ENCODE measurements at places on chromosomes 11 and 22.

DNA sequence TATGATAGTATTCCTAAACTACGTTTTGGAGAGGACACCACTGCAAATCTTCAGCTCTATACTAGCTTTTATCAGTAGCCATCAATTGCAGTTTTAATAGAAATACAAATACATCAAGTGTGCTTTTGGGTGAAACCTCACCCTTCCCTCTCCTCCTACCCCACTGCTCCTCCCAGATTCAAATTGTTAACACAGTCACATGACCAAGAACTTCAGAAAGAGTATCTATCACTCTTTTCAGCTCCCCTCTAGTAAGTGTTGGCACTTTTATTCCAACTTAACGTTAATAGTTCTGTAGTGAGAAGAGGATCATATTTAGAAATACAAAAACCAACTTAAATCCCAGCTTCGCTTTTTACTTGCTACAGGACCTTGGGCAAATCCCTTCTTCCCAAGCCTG, 17.0 kb downstream of the RRAS2 start:
- no peak for DNase-seq

- no peak for DNase-seq
These were observed at the start of gene SOX6 for GRCh38 chr11:16356057-16356760. Gene SOX6 (minus strand): TSS chr11:16356546. CDS start chr11:16341248, 15,298 bp downstream.

DNA sequence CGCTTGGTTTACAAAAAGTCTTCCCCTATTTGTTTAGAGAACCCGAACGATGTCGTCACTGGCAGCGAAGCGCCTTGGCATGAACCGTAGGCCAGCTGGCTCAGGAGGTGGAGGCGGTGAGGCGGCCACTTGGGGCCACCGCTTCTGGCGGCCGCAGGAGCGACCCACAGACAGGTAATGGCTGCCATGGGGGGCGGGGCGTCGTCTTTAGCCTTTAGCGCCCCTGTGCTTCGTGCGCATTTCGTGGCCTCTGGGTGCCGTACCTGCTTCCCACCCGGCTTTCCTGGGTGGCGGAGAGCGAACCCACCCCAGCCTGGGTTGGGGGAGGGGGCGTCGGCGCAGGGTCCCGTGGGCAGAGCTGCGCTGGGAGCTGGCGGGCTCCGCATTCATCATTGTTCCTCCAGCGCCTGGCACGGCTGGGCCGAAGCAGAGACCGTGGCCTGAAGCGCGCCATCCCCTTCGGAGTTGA, 469 bp upstream of the OSBP2 start:
- peak; percentile 35 for DNase-seq

DNA sequence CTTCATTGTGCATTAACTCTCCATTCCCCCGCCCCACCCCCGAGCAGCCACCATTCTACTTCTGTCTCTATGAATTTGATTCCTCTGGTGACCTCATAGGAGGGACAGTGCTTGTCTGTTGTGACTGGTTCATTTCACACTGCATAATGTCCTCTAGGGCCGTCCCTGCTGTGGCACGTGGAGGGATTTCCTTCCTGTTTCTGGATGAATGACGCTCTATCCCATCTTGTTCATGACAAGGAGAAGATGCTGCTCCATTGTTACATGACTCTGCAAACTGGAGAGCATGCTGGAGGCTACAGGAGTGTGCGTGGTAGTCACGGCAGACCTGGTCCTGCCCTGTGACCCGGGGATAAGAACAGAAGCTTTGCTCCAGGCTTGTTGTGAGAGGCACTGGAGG, 61.3 kb downstream of the RTL6 start:
- no peak for DNase-seq

GRCh38 chr11:1654388-1655167, 25.0 kb downstream of the KRTAP5-5 start:
- no peak for DNase-seq

GRCh38 chr11:116851626-116852025, 14.2 kb upstream of the APOA1 start:
- no peak for DNase-seq

DNA sequence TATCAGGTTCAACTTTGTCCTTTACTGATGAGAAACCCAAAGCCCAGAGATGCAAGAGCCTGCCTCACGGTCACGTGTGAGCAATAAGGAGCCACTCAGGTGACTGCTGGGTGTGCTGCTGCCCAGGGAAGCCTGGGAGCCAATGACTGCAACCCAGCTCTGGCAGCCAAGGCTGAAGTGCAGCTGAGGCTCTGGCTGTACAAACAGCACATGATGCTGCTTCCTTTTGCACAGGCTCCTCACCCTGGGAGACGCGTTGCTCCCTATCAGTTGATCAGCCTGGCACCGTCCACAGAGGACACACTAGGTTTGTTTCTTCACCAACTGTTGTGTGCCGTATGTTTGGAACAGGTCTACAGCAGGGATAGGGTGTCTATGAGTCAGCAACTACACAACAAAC, 168.7 kb downstream of the EFCAB6 start:
- DNase-seq = no peak

- no peak for DNase-seq
These were observed 375.1 kb downstream of the BUD13 start for GRCh38 chr11:116397602-116398084.

- DNase-seq = no peak
These were observed 12.8 kb upstream of the PTPN5 start for GRCh38 chr11:18804199-18804999.

DNA sequence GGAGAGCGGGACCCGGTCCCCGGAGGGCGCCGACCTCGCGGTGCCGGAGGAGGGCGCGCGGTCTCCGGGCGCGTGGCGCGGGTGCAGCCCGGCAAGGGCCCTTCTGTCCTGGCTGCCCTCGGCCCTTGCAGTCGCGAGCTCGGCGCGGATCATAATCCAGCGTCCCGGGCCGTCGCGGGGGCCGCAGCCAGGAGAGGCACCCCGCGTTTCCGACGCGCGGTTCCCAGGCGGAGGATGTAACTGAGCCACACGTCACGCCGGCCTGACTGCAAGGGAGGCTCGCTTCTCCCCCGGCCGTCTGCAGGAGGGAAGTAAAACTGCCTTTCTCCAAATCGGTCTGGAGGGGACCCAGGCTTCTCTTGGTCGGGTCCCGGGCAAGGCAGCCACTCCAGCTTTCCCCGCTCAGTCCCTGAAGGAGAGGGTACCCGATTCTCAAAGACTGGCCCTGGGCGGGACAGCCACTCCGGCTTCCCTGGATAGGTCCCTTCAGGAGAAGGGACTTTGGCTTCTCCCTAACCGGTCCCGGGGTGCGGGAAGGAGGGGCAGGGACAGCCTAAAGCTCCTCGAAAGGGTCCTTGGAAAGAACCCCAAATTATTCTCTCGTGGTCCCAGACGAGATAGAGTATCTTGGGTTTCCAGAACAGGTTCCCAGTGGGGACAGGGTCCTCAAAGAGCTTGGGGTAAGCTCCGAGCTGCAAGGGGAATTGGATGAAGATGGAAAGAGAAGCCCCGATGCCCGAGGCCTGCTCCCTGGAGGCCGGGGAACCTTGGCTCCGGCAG, 836 bp downstream of the SPON1 start:
- peak; percentile 34 for DNase-seq

GRCh38 chr11:104332110-104332509, 168.2 kb upstream of the PDGFD start:
- DNase-seq = no peak

- DNase-seq = no peak
These were observed 8.6 kb downstream of the ARAP1 start for GRCh38 chr11:72743321-72744221.

DNA sequence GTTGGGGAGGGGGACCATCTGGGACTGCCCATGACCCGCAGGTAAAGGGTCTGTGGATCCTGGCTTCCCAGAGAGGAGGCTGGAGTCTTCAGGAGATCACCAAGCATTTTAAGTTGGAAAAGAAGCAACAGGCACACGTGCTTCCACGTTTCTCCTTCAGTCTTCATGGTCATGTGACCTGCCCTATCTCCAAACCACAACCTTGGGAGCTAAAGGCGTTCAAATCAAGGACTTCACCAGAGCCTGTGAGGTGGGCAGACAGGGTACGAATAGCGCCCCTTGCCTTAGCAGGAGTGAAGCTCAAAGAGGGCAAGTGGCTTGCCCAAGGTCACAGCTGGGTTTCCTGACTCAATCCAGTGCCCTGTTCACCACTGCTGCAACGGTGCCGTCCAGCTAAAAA, 6.7 kb downstream of the TMEM184B start:
- DNase-seq = peak; percentile 37

DNA sequence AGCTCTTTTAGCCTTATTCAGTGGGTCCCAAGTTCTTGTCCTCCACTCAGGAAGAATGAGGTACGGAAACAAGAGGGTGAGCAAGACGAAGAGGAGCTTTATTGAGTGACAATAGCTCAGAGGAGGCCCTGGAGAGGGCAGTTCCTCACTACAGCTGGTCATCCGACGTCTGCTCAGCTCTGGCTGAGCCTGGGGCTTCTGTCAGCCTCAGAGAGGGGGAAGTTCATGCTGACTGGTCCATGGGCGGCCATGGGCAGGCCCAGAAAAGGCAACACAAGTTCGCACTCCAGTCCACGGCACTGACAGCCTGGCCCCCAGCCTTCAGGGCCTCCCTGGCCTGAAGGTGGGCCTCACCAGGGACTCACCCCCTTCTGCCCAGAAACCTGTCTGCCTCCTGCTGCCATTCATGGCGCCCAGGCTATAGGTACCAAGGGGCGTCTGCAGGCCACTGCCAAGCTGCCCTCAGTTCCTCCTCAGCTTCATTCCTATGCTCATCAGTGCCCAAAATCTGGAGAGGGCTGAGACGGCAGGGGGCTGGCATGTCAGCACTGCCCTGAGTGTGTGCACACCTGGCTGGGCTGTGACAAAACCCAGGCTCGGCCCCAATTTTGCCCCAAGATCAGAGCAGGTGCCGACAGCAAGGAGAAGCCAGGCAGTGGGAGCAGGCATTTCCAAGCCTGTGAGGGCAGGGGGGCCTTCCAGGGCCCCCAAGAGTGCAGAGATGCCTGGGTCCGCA, 21.7 kb upstream of the KIAA0930 start:
- DNase-seq = no peak

DNA sequence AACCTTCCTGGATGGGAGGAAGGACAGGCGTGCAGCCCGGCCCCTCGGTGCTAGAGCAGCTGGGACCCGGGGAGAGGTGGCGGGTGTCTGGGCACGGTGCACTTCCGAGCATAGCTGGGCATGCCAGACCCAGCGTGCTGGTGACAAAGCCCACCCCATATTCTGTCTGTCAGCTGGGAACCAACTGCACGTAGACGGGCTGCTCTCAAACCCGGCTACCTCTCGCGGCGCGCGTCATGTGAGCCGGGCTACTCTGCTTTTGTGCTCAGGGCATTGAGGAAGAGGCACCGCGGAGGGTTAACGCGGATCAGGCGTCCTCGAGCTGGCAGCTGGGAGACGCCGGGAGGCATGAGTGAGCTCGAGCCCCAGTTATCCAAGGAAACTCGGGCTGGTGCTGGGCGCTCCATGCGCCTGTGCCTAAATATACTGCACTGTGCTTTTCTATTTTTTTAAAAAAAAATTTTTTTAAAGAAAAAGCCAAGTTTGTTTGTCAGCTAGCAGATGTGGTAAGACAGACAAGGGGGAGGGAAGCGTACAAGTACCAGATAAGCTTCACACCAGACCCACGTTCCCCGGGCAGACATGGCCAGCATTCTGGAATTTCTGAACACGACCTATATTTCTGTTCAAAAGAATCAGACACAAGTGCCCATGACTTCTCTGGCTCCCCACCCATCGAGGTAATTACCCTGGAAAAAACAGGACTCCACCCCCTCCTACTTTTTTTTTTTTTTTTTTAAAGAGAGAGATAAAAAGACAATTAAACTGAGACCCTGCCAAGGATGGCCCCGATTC, 425.6 kb downstream of the SHANK2 start:
- DNase-seq = peak; percentile 30

- DNase-seq = no peak
These were observed 221.2 kb upstream of the PLET1 start for GRCh38 chr11:112481893-112482292.

DNA sequence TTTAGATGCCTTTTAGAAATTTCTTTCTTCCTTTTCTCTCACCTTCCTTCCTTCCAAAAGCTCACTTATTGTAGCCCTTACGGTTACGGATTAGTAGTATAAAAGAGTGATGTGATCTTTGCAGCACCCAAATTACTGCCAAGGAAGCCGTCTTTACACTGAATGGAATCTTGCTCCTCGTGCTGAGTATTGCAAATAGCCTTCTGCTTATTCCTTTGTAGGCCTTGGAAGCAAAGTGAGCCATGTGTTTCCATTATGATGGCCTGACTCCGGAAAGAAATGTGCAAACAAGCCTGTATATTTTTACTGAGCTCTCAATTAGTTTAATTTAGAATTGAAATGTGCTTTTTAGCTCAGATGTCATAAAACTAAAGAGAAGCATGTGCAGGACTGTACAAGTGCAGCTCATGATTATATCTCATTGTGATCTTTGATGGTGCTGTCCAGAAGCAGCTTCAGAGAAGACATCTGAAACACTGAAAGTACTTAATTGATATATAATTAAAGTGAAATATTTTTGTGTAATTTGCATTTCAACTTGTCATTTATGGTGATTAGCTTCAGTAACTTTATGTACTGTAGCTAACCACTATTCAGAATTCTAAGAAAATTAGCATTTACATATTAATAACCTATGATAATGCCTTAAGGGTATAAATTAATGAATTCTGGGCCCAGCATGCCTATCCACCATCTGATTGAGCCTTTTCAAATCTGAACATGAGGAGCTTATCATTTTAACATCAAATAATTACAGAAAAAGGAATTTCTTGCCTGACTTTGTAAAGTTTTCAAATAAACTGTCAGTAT, 129.3 kb downstream of the GRIA4 start:
- no peak for DNase-seq

Data from GM03348 (cell line).